ENCODE measurements at places on chromosomes 3 and 15.
A peak's percentile ranks its signal among the peaks of the same experiment; 100 is the strongest.

GRCh38 chr3:172799246-172799645 lies 48.7 kb downstream of the ECT2 start:
- DNase-seq = no peak

DNA sequence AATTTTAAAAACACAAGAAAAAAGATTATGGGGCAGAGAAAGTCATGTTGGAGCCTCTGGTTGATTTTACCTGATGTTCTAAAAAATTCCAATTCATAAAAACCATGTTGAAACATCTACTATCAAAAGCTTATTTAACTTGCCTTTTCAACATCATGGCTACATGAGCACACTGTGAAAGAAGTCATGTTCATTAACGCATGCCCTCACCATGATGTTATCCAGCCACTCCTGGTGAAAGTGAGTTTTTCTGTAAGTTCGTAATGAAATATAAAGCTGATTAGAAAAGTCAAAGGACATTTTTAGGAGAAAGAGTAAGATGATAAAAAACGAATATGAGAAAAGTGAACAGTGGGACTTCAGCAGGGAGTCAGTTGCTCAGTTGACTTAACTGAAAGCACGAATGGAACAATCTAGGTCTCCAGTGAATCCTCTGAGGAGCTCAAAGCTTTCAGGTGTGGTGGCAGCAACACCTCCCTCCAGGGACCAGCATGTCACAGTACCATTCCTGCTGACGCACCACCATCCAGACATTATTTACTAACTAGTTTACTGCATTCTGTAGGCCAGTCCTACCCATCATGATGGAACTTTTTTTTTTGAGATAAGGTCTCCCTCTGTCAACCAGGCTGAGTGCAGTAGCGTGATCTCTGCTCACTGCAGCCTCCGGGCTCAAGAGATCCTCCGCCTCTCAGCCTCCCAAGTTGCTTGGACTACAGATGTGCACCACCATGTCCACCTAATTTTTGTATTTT lies 95.2 kb downstream of the MEIS2 start:
- DNase-seq = no peak

DNA sequence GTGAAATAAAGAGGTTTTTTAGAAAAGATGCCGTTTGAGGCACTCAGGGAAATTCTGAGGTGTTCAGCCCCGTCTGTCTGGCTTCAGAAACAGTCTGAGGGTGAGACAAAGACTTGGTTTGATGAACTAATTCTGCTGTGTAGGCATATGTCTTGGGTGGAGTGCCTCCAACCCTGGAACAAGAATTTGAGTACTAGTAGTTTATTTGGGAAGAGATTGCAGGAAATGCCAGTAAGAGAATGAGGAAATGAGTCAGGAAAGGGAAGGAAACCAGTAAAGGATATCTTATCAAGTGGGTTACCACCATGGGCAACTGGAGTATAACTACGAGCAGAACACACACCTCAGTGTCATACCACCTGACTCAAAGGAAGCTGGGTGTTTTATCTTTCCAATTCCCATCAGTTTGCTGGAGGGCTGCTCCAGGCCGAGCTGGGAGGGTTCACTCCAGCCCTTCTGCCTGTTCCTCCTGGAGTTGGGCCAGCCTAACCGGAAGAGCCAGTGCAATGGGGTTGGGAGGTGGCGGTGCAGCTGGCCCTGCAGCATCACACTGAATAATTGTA lies 75.3 kb downstream of the TGFBR2 start:
- DNase-seq = no peak

DNA sequence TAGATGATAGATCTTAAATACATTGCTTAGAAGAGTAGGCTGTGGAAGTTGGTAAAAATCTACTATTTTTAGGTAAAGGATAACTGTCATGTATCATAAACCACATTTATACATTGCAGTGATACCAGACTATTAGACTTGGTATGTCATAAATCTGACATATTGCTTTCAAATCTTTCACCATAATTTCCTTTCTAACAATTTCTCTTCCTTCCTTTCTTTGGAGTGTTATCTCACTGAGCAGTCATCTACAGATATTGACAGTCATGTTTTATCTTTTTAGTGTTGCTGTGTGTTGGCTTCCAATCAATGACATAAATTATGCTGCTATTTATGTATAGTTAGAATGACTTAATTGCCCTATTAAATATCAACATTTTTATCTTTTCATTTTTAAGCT lies 588.7 kb downstream of the TUSC7 start:
- no peak for DNase-seq

DNA sequence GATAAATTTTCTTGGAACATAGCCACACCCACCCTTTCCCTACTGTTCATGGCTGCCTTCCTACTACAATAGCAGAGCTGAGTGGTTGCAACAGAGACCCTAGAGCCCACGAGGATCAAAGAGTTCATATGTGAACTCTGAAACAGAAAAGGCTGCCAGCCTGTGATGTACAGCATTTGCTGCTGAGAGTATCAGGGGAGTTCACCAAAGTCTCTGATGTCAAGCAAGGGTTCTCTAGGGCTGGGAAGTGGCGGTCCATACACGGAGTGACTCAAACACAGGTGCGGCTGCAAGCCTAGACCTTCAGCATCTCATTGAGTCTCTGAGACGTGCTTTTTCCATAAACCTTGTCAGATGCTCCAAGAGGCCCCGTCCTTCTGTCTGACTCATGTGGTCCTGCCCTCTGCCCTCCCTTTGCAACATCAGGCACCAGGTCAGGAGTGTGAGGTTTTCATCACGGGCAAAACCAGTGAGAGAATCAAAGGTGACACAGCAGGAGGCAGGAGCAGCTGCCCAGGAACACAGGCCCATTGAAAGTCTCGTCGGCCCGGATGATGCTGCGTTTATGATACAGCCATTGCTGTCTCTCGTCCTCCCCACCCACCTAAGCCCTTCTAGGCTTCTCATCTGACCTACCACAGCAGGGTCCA lies 42.9 kb downstream of the PCSK6 start:
- no peak for DNase-seq

GRCh38 chr3:193784822-193785221 lies 191.8 kb downstream of the OPA1 start:
- DNase-seq = no peak

GRCh38 chr3:108863799-108864135 lies 41.2 kb downstream of the TRAT1 start:
- no peak for DNase-seq

GRCh38 chr3:189792046-189792929 lies 161.1 kb downstream of the TP63 start:
- DNase-seq = no peak

- no peak for DNase-seq
Observed at GRCh38 chr3:61628636-61629035, 67.3 kb downstream of the PTPRG start.

DNA sequence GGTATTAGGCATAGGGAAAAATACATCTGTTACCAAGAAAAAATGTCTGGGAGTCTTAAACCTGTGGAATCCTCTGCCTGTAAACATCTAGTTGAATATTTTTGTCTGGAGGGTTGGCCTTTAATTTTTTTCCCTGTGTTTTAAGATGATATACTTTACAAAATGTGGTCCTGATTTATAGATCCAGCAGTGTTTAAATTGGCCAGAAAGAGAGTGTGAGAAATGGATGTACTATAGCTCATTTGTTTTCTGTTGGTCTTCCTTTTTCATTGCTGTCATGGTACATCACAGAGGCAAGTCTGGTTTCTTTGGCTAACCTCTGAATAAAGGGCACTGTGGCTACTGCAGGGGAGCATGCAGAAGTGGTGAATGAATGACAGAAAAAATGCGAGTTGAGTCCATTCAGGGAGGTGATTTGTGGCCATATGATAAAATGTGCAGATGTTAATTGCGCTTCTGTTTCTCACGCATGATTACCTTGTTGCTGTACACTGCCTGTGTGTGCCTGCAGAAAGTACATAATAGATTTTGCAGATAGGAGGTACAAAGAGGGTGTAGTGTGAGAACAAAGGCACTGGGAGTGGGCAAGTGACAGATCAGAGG lies 150.0 kb downstream of the NFKBIZ start:
- DNase-seq = no peak

- DNase-seq = no peak
Observed at GRCh38 chr15:101407439-101407838, 82.1 kb downstream of the PCSK6 start.

- DNase-seq = no peak
Observed at GRCh38 chr3:31357451-31357850, 175.3 kb upstream of the STT3B start.

- no peak for DNase-seq
Observed at GRCh38 chr15:74763416-74763815, 14.8 kb downstream of the CYP1A2 start.

DNA sequence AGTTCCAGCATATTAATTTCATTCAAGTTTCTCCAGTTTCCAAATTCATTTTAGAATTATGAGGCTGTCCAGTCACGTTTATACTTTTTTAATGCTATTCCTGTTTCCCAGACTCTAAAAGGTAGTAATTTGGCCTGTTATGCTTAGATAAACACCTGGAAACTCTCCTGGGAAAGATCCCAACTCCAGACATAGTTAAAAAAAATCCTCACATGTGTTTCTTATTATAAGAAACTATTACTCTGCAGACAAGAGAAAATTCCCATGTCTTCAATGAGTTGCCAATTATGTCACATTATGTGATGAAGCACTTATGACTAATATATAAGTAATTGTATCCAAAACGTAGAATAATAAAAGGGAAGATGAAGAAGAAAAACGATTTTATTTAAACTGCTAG lies 137.1 kb upstream of the TMC3 start:
- no peak for DNase-seq

DNA sequence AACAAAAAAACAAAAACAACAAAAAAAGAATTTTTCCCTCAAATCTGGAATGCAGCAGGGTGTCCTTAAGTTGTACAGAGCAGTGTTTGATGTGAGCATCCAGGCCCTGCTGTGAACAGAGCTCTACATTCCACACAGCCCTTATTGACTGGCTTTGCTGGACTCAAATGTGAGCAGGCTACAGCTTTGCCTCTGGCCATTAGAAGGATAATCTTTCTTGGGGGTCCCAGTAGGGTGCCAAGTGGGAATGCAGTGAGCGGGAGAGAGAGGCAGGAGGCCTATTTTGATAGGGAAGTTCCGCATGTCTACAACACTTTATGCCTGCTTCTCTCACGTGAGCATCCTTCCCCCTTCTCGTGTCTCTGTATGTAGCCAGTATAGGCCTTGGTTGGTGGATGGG lies 34.4 kb upstream of the TPRG1 start:
- DNase-seq = no peak

- DNase-seq = peak; percentile 85
Observed at GRCh38 chr15:66387163-66388042, 691 bp downstream of the MAP2K1 start.

DNA sequence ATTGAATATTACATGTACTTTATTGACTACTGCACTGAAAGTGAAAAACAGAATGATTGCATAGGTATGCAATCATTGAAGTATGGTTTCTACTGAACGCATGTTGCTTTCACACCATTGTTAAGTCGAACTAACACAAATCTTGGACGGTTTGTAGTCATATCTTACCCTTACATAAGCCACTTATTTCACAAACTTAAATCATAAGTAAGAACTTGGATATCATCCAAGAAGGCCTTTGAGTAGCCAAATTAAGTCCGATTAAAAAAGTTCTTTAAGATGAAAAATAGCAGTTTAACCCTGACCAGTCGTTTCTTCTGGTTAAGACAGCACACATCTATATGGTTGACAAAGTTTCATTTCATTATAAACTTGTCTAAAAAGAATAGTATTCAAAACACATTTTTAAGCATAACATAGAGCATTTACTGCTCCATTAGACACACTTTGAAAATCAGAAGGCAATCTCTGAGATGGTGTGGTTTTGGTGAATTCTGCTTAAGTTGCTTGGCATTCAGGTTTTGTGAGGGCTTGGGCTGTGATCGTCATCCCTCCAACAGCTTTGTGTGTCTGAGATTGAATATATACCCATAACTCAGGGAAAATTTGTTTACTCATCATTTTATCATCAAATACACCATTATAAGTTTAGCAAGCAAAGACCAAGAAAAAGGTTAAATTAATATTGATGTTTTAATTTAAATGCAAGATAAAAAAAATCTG lies 92.2 kb downstream of the NFKBIZ start:
- DNase-seq = no peak

GRCh38 chr3:149473357-149474249 lies 894 bp upstream of the TM4SF4 start:
- no peak for DNase-seq

- no peak for DNase-seq
Observed at GRCh38 chr15:93107646-93108045, 18.6 kb upstream of the RGMA start.

DNA sequence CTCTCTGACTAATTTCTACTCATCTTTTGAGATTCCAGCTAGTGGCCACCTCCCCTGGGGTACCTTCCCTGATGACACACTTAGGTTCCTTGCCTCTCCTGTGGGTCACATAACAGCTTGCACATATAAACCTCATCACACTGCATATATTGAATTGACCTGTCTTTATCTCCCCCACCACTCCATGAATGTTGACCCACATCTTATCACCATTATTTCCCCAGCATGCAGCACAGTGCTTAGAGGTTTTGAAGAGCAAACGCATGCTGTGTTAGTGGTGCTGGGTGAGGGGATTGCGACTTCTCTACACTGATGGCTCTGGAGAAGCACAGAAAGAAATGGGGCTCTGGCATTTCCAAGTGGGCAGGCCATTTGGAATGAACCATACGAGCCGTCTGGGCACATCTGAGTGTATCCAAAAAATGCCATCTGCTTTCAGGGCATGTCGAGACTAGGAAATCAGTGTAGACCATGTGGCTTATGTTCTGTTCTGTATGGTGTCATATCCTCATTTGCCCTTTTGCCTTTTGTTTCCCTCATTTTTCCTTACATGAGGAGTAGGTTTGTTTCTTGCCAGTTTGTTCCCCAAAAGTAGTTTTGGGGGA lies 333.2 kb upstream of the TRIM42 start:
- DNase-seq = no peak

DNA sequence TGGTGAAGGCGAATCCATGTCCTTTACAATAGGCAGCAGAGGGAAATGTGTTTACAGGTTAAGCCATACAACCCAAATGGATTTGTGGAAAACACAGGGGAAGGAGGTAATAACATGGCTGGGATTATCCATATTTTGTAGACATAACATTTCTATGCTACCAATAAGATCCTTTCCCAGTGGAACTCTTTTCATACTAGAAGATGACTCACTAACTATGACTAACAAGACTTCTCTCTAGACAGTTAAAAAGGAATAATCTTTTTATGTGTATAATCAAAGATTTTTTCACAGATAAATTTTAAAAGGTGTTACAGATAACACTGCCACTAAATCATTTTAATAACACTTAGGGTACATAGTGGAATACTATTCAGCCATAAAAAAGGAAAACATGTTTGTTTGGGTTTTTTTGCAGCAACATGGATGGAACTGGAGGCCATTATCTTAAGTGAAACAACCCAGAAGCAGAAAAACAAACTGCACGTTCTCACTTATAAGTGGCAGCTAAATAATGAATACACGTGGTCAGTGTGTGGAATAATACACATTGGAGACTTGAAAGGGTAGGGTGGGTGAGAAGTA lies 39.6 kb downstream of the VPS13C start:
- no peak for DNase-seq

- DNase-seq = no peak
Observed at GRCh38 chr3:33007776-33008175, 56.3 kb downstream of the CCR4 start.

GRCh38 chr15:66599536-66600239 lies 33.9 kb upstream of the LCTL start:
- DNase-seq = no peak
